Small intestine (tissue), 16 donors: ENCODE measurements at places on chromosomes 4 and X. TPM values are rescaled to one million over a fixed set of nuclear protein-coding genes. Genes with fewer than 3 reads are reported as not detected.

- peak; percentile 16 for DNase-seq
Observed at GRCh38 chrX:84118315-84118714, 69.7 kb downstream of the RPS6KA6 start.

GRCh38 chrX:108178143-108178498 is 86.5 kb downstream of the ATG4A start:
- DNase-seq: no peak

GRCh38 chr4:83221897-83222441 is 62.6 kb downstream of the COQ2 start:
- no peak for DNase-seq

DNA sequence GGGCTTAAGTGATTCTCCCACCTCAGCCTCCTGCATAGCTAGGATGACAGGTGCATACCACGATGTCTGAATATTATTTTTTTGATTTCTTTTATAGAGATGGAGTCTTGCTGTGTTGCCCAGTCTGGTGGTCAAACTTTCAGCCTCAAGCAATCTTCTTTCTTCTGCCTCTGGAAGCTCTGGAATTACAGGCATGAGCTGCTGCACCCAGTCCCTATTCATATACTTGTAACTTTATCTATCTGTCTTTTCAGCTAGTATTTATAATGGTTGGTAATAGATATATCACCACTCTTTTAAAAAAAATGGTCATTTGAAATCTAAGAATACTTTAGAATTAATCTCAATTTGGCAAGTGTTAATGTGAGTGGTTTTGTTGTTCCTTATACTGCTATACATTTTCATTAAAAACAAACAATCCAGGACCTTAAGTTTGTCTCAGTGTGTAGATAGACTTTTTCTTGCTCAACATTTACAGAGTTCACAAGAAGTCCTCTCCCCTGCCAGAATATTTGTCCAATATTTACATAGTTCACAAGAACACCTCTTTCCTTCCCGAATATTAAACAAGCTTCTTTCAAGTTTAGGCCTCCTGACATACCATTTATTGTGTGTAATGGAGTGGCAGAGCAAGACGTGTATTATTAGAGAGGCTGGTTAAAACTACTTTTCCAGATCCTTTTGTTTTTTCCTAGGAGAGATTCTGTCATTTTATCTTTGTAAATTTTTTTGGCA is 1197.4 kb upstream of the ADGRL3 start:
- DNase-seq: no peak

DNA sequence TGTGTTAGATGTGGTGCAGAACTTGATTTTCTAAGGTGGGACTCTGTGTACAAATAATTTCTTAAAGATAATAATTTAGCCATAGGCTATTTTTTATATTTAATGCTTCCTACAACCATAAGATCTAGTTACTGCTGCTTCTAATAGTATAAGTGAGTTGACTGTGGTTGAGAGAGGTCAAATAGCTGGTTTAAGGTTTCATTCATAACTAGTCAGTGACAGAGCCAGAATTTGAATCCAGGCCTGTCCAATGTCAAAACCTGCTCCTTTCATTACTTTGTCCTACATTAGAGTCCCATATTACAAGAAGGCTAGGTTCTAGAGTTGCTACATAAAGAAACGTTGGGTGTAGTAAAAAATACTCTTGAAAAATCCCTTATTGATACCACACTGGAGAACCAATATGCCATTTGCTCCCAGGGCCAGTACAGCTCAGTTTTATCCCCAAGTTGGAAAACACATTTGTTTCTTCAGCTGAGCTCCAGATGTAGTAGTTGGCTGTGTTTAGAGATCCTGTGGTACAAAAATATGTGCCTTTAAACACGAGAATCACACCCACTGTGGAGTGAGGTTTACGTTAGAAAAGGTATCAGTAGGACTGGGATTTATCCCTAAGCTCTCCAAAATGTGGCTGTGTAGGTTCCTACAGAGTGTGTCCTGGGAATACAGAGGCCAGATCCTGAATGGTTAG is 84.3 kb downstream of the REPS2 start:
- no peak for DNase-seq

- no peak for DNase-seq
Observed at GRCh38 chr4:95181243-95181995, 367.4 kb downstream of the UNC5C start.

GRCh38 chrX:16559206-16559619 is 90.7 kb upstream of the S100G start:
- no peak for DNase-seq

GRCh38 chr4:112002248-112002661 is 143.0 kb upstream of the FAM241A start:
- no peak for DNase-seq

- DNase-seq: no peak
Observed at GRCh38 chr4:135838889-135839288, 1637.3 kb upstream of the PABPC4L start.

The CFAP47 gene
- 0.07 TPM for polyA plus RNA-seq

The GDPD2 gene
- polyA plus RNA-seq: 25.9 TPM

The SPOCK3 gene
- 8.6 TPM for polyA plus RNA-seq

GRCh38 chrX:151386838-151387459 is 10.1 kb upstream of the VMA21 start:
- DNase-seq: no peak

The PPP1R2C gene
- not detected for polyA plus RNA-seq

DNA sequence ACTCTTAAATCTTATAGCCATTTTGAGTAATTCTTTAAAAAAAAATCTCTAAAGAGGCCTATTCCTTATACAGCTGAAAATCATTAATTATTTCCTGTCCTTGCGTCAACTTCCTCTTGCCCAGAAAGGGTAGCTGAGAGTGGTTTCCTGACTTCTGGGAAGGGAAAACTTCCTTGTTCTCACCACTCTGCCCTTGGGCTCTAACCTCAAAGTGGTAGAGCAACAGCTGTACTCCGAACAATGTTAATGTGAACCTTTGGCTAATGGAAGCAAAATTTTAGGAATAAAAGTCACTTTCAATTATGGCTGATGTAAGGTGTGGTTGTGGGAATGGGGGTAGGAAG is 15.3 kb downstream of the KLHL2 start:
- no peak for DNase-seq

GRCh38 chrX:110733166-110733565 is 62.5 kb downstream of the CHRDL1 start:
- no peak for DNase-seq

DNA sequence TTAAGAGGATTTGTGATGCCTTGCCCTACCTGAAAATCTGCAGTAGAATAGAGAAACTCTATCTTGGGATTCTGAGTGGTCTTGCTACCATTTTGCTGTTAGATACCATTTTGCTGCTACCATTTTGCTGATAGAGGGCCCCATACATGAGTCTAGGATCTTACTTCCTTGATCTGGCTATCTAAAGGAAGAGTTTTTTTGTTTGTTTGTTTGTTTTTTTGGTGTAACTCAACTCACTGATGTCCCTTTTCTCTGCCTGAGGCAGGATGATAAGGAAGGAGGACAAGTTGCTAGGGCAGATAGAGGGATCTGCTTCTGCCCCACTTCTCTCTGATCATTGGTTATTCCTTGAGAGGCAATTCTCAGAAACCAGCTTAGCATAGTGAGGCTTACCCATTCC is 31.0 kb downstream of the XK start:
- DNase-seq: no peak

The SMR3B gene
- not detected for polyA plus RNA-seq

- DNase-seq: no peak
Observed at GRCh38 chr4:2991243-2991642, 27.9 kb downstream of the GRK4 start.

The GAGE2A gene
- polyA plus RNA-seq: not detected

The HOPX gene
- polyA plus RNA-seq: 11.9 TPM

- DNase-seq: no peak
Observed at GRCh38 chr4:125828346-125828745, 513.6 kb downstream of the FAT4 start.

The CPEB2 gene
- polyA plus RNA-seq: 7.3 TPM

The SMARCA1 gene
- polyA plus RNA-seq: 1.9 TPM

The RTL3 gene
- polyA plus RNA-seq: 0.01 TPM

GRCh38 chr4:7279902-7280301 is 87.6 kb downstream of the SORCS2 start:
- DNase-seq: no peak

The ETNPPL gene
- polyA plus RNA-seq: 0.45 TPM

GRCh38 chr4:110270492-110271197 is 72.2 kb upstream of the ELOVL6 start:
- DNase-seq: no peak

DNA sequence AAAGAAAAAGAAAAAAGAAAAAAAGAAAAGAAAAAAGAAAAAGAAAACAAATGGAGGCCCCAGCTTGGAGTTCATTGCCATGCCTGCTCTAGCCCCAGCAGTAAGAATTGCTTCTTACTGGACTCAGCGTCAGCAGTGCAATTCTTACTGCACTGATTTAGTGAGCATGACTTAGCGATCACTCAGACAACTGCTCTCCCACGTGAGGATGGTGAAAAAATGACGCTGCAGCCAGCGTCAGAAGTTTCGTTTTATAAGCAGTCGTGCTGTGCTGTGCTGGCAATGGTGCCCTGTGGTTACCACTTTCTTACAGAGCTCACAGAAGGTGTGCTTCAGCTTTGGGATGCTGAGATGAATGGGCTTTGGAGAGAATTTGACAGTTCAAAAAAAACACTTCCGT is 68.3 kb upstream of the DDX3X start:
- DNase-seq: no peak

DNA sequence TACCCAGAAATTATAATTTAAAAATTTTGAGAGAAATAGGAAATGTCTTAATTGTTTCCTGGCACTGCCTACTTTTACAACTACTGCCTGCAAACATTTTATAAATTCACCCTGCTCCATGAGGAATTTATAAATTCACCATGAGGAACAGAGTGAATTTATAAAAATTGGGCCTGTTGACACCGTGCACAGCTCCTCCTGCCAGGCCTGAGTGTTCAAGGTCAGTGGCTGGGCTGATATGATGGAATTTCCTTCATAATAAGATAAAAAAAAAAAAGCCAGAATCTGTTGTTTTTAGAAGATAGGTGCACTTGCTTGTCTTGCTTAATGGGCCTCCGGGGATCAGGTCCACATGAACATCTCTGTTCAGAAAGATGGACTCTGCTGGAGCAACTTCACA is 151.7 kb upstream of the RASGEF1B start:
- no peak for DNase-seq

DNA sequence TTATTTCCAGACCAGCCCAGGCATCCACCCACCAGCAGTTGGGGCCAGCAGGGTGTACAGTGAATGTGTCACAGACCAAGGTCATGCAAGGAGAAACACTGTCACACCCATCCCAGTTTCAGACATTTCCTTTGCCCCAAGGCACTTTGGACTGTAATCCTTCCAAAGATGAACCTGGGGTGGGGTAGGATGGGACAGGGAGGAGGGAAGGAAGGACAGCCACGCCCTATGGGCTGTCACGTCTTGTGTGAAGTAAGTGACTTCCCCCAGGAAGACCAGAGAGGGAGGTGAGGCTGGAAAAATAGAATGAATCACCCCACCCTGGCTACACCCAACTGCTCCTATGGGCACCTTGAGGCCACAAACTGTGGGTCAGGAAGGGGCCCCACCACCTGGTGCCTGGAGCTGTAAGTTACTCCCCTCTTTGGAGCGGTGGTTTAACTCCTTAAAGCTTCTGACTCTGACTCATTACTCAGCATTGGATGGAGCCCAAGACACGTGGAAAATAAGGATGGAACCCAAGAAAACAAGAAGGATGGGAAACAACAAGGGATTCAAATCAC is 349.9 kb upstream of the KLF3 start:
- peak; percentile 86 for DNase-seq

- no peak for DNase-seq
Observed at GRCh38 chr4:37023996-37024395, 220.5 kb upstream of the NWD2 start.
